Anterior cingulate cortex (tissue), 58 donors: ENCODE measurements at places on chromosomes 11 and 22.

- DNase-seq: no peak
Observed at GRCh38 chr11:116835042-116835772, 2.2 kb downstream of the APOA1 start.

- no peak for DNase-seq
Observed at GRCh38 chr11:126329644-126330211, 25.8 kb upstream of the ST3GAL4 start.

GRCh38 chr11:68911731-68912130 is 8.0 kb downstream of the IGHMBP2 start:
- DNase-seq: no peak

GRCh38 chr11:27678242-27678641 is 22.0 kb downstream of the BDNF start:
- no peak for DNase-seq

DNA sequence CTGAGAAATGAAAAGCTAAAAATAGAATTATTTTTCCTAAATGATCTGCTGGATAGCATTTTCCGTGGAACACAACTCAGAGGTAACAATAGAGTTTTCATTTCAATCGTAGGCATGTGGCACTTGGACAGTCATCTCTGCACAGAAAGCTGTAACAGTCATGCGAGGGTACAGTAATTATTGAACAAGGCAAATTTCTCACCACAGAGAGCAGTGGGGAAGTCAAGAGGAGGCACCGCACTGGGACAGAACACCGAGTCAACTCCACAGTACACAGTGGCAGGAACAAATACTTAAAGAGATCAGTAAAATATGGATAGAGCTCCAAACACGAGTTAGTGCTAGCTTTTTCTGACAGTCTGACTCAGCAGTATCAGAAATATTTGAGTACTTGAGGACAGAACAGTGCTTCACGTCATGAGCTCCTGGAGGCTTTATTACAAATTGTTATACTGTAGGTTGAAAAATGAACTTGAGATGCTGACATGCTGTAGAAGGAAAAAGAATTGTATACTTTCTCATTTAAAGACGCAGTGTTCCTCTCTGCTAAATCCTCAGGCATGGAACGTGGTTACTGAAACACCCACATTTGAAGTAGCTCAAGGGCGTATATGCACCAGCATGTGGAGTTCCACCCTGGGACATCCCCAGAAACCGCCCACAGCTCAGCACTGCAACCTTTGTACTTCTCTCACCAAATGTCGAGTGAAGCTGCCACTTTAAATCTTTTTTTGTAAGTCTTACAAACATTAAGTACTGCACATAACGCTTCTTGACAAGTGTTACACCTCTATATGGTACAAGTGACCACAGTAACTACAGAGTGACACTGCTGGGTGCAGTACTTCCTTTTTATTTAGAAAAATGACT is 27.4 kb upstream of the YPEL1 start:
- no peak for DNase-seq

DNA sequence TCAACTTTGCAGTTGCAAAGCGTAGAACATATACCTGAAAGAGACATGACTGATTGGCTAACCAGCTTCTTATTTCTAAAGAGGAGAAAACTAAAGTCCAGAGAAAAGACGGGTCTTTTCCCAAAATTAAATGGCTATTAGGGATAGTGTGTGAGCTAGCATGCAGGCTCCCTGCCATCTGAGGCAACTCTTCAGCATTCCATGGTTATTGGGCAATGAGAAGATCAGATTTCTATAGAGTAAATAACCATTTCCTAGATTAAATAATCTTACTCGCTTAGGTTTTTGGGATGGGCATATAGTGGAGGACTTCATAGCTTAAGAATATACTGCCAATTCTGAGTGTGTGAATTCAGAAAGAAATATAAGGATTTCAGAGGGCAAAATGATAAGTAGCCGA is 95.0 kb downstream of the PDHX start:
- no peak for DNase-seq

DNA sequence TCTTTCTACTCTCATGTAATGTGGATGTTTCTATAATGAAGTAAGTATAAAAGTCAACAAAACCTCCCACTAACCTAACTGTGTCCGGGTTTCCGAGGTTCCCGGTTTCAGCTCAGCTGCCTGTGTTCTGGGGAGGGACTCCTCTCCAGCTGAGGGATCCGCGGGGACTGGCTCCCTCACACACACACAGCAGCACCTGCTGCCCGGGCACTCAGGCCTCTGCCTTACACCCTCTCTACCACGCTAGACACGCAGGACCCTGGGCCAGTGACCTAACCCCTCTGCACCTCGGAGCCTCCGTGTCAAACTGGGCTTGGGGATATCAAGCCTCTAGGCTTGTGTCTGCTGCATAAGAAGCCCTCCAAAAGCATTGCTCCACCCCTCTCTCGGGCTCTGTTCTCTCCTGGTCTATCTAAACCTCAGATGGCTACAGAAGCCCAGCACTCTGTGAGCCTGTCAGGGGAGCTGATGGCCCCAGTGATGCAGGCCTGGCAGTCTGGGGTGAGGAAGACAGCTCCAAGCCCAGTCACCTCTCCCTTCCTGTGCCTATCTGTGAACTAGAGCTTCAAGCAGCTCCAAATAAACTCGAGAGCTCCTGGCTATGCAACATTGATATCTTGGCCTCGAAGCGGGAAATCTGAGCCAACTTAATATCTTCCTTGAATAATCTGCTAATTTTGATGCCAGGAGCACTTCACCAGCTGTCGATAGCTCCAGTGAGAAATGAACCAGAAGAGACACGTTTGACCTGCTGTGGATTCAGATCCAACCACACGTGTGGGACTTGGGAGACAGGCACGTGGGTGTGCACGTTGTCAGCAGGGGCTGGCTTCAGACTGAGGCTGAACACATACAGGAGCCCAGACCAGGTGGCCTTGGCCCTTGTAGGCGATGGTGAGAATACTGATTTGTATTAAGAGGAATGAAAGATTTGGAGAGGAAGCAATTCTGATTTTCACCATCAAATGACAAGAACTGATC is 232.7 kb upstream of the B3GAT1 start:
- no peak for DNase-seq

- no peak for DNase-seq
Observed at GRCh38 chr22:26576026-26576680, 13.8 kb downstream of the TPST2 start.

GRCh38 chr11:117177534-117178209 is 871 bp upstream of the SIDT2 start:
- DNase-seq: no peak
